Right ventricle myocardium superior (tissue), 1 donor: ENCODE measurements at places on chromosomes 5 and 9.

GRCh38 chr9:135885100-135885853 is 22.1 kb downstream of the CAMSAP1 start:
- no peak for DNase-seq

GRCh38 chr5:14438195-14438606 is 143.4 kb upstream of the OTULINL start:
- no peak for DNase-seq

DNA sequence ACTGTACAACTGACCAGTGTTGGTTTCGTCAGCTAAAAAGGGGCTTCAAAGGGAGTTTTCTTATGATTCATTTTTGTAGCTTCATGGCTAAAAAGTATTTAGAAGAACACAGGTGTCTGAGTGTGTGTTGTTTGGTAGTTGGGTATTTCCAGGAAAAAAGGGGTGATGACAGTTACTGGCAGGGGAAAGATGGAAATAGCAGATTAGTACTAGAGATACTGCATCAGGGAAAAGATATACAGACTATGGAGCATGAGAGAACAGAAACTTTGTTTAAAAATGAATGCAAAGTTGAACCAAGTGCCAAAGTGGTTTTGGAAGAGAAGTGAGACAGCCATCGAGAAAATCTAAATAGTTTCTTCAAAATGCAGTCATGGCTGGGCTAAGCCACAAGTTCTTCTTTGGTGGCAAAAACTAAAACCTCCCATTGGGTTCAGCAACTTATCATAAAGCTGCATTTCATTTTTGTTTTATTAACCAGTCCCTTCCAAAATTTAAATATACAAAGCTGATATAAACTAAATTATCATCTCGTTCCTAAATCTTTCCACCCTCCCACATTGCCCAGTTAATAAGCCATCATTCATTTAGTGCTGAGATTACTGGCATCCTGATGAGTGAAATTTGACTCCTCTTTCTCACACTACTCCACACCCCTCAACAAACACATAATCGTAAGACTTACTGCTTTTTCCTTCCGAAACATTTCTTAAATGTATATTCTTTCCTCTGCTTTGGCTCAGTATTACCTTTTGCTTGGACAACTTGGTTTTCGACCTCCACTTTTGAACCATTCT is 33.5 kb downstream of the ELL2 start:
- no peak for DNase-seq

DNA sequence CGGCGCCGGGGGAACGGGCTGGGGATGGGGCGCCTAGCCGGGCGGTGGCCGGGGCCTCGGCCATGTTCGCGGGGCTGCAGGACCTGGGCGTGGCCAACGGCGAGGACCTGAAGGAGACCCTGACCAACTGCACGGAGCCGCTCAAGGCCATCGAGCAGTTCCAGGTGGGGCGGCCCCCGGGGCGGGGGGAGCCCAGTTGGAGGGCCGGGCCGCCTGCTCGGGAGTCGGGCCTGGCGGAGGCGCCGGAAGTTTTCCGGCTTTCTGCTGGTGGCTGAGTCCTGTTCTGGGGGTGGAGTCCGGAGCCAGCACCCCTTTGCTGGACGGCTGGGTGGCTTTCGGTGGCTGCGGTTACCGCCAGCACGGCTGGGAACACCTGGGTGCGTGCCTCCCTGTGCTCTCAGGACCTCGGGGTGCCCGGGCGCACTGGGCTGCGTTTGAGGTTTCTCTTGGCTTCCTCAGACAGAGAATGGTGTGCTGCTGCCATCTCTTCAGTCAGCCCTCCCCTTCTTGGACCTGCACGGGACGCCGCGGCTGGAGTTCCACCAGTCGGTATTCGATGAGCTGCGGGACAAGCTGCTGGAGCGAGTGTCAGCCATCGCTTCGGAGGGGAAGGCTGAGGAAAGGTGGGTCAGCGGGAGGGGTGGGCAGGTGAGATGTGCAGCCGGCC is 454 bp downstream of the NELFB start:
- DNase-seq: no peak

GRCh38 chr9:80679916-80680315 is 1009.4 kb downstream of the TLE1 start:
- no peak for DNase-seq

DNA sequence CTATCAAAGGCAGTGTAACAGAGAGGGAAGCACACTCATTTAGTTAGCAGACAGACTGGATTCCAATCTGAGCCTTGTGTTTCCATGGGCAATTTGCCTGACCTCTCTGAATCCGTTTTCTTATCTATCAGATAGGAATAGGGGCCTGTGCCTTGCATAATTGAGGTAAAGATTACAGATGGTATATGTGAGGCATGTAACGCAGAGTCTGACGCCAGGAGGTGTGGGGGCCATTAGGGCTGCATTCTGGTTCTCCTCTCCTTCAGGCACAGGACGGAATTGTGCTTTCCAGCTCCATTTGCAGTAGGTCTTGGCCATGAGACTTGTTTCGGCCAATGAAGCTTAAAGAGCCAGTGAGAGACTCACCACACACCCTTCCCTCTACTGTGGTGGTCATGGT is 97.6 kb downstream of the FRMD3 start:
- no peak for DNase-seq

GRCh38 chr9:5799314-5799713 is 33.6 kb downstream of the ERMP1 start:
- DNase-seq: no peak
